Activated T-helper 1 cell treated with Interleukin-2 at 50 U/mL for 16 hours (primary cell): ENCODE measurements at places on chromosomes 5 and 9.

GRCh38 chr9:81259896-81260295 is 429.5 kb downstream of the TLE1 start:
- DNase-seq: no peak

DNA sequence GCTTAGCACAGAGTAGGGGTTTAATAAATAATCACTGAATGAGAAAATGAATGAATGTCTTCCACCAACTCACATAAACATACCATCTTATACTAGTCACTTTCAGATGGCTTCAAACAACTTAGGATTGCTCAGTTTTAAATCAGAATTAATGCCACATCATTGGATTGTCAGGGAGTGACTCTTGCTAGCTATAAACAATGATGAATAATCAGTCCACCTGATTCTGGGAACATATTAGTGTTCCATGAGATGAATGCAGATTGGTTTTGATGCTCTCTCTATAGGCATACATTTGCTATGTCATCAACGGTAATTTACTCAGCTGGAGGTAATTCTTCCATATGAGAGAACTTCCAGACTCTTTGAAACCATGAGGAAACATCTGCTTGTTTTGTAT is 97.4 kb downstream of the CDH9 start:
- no peak for DNase-seq

- DNase-seq: no peak
Measured at GRCh38 chr9:100098046-100098886, 534 bp downstream of the ERP44 start.

DNA sequence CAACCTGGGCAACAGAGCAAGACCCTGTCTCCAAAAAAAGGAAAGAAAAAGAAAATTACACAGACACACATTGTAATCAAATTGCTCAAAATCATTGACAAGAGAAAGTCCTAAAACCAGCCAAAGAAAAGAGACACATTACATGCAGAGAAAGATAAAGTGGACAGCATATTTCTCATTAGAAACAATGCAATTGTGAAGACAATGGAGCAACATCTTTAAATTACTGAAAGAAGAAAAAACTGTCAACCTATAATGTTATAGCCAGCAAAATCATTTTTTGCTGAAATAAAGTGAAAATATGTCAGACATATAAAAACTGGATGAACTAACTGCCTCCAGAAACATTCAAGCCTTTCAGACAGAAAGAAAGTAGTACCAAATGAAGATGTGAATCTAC is 120.6 kb downstream of the TMEM167A start:
- DNase-seq: no peak

DNA sequence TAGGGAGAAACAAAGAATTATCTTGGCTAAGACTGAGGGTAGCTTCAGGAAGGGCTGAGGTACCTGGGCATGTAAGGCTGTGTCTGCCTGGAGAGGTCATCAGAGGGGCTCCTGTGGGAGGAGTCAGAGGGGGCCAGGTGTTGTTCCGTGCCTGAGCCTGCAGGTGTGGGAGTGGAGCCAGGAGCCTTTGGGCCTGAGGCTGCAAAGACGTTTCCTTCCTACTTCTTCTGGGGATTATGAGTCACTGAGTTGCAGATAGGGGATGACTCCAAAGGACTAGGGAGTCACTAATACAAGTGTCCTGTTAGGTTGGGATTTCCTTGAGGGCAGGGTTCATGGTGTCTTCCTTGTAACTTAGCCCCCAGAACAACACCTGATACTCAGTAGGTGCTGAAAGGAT is 391.1 kb downstream of the ARHGEF28 start:
- DNase-seq: no peak

GRCh38 chr5:160843240-160843639 is 8.8 kb downstream of the ATP10B start:
- no peak for DNase-seq

- DNase-seq: no peak
Measured at GRCh38 chr5:34464829-34465228, 191.3 kb upstream of the RAI14 start.

DNA sequence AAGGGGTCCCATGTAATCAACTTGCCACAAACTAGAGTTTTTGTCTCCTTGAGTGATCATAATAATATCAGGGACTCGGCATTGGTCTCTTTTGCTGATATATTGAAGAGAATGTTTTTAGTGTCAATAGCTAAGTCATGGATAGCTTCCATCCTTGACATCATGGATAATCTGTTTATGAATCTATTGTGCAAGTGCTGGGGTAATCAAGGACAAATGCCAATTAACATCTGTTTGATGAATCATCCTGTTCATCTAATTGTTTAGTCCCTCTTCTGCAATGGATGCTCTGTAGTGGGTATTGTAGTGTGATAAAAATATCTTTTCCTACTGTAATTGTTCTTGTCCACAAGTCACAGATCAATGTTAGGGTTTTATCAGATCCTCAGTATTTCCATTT is 607.5 kb upstream of the SEMA6A start:
- no peak for DNase-seq

GRCh38 chr5:155402927-155403640 is 389.5 kb downstream of the KIF4B start:
- no peak for DNase-seq

GRCh38 chr9:118567861-118568260 is 801.4 kb downstream of the BRINP1 start:
- no peak for DNase-seq

GRCh38 chr5:180791611-180792213 is 10.9 kb downstream of the MGAT1 start:
- no peak for DNase-seq

- DNase-seq: no peak
Measured at GRCh38 chr5:128536254-128537220, 1.5 kb downstream of the FBN2 start.

DNA sequence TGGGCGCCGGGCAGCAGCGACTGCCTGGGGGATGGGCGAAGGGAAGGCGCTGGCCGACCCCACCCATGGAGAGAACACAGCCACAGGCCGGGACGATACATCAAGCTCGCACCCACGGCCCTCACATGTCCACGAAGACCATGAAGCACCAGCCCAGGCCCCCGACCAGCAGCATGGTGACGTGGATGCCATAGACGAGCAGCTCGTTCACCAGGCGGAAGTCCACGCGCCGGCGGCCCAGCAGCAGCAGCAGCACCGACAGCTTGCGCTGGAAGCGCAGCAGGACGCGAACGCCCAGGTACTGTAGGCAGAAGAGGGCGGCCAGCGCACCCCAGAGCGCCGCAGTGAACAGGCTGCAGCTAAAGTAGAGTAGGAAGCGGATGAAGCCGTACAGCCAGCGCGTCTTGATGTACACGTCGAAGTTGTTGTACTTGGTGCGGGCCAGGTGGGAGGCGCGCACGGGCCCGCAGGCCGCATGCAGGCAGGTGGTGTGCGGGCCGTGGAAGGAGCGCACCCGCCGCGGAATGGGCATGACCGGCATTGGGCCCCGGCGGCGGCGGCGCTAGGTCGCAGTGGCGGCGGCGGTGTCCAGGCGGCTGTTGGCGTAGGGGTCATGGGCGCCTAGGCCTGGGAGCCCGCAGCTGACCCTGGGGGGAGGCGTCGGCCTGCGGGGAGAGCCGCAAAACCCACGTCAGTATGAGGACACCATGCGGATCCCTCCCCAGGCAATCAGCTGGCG is 2.1 kb downstream of the TMEM250 start:
- no peak for DNase-seq

GRCh38 chr9:123608104-123608503 is 252.1 kb downstream of the CRB2 start:
- DNase-seq: no peak

DNA sequence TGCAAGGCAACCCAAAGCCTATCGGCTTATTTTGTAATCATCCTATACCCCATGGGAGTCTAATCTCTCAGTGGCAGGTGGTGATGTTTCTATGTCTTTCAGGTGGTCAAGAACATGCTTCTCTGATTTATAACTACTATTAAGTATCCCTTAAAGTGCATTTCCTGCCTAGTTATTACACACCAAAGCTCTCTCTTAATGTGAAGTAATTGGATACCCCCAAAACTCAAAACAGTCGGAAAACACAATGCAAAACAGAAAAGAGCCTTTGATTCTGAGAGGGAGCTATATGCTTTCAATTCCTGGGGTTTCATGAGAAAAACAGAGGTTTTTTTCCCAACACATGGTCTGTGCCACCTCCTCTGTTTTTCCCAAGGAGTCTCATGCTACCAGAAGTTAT is 416.4 kb downstream of the CSNK1G3 start:
- no peak for DNase-seq

- DNase-seq: no peak
Measured at GRCh38 chr5:153618307-153618706, 127.8 kb downstream of the GRIA1 start.

DNA sequence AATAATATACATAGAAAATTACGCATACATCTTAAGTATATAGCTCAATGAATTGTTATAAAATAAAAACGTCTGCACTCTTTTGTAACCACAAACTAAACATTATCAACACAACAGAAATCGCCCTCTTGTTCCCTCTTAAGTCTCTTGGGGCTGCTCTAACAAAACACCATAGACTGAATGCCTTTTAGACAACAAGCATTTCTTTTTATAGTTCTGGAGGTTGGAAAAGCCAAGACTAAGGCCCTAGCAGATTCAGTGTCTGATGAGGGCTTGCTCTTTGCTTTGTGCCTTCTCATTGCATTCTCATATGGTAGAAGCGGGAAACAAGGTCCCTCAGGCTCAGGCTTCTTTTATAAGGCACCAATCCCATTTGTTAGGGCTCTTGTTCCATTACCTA is 4.9 kb upstream of the IFNB1 start:
- DNase-seq: no peak

DNA sequence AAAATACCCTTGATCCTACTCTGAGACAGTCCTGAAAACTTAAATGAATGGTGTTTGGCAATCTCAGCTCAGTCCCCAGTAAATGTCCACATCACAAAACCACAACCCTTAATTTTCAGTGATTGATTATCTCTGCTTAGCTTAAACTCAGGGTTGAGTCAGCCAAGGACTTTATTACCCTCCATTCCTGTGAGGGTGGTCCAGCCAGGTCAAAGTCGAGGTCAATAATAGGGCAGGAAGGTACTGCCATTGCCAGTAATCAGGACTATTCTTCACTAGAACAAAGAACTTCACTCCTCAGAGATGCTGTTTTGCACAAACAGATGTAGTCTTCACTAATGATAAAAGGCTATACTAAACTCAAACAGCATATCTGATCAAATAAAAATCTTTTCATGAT is 499.4 kb downstream of the ISL1 start:
- no peak for DNase-seq

- DNase-seq: no peak
Measured at GRCh38 chr5:67897431-67897830, 318.1 kb upstream of the PIK3R1 start.

GRCh38 chr5:155085282-155085989 is 71.9 kb downstream of the KIF4B start:
- DNase-seq: no peak

DNA sequence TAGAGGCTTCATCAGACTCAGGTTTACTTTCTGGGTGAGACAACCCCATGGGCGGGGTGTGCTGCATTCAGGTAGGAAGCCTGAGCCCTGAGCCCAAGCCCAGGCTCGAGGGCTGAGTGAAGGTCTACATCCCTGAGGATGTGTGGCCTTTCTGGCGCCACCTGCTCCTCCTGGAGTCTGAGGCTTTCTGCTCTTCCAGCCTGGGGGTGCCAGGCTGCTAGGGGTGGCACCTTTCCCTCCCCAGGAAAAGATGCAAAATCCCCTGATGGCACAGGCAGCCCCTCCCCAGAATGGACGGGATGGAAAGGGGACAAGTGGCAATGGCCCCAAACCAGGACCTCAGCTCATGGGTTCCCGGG is 44.4 kb upstream of the PRRC2B start:
- no peak for DNase-seq

DNA sequence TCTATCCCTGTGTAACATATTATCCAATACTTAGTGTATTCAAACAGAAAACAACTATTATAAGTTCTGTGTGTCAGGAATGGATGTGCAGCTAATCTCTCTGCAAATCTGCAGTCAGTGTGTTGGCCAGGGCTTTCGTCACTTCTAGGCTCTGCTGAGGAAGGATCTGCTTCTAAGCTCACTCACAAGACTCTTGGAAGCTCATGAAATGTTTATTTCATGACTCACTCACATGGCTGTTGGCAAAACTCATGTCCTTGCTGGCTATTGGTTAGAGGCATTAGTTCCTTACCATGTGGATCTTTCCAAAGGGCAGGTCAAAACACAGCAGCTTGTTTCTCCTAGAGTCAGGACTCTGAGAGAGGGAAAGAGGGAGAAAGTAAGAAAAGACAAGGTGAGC is 367.4 kb upstream of the SMARCA2 start:
- no peak for DNase-seq
